ENCODE measurements at places on chromosomes 2 and 18.

- no peak for DNase-seq
These were observed 59.8 kb downstream of the MEIS1 start for GRCh38 chr2:66494708-66495107.

- no peak for DNase-seq
These were observed 376.4 kb upstream of the VWC2L start for GRCh38 chr2:214034417-214034816.

- no peak for DNase-seq
These were observed 201.6 kb downstream of the IKZF2 start for GRCh38 chr2:212949786-212950185.

DNA sequence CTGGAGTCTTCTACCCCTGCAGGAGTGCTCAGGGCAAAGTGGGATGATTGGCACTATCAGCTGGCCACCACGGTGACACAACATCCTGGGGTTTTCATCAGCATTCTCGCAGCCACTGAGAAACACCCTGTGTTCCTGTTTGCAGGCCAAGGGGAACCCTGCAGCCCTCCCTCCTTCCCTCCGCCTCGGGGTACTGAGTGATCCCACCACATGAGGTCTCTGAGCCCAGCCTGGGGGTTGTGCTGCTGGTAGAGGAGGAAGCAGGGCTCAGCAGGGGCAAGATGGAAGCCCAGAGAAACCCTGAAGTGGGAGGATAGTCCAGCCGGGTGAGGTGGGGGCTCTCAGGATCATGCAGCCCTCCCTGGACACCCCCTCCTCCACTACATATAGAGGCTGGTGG, at the start of gene OXER1:
Gene OXER1, minus strand, starts transcription at position 40 of the 400 bp plus-strand sequence. CDS start 73 bp downstream, outside the sequence.
- no peak for DNase-seq

GRCh38 chr2:223669453-223670225, 67.5 kb upstream of the SCG2 start:
- no peak for DNase-seq

All from NCI-H2081 treated with DMSO at 0.1 percent for 48 hours (cell line).